Immature natural killer cell (primary cell): ENCODE measurements at places on chromosomes 13 and 19. TPM values are rescaled to one million over a fixed set of nuclear protein-coding genes. Genes with fewer than 3 reads are reported as not detected.

DNA sequence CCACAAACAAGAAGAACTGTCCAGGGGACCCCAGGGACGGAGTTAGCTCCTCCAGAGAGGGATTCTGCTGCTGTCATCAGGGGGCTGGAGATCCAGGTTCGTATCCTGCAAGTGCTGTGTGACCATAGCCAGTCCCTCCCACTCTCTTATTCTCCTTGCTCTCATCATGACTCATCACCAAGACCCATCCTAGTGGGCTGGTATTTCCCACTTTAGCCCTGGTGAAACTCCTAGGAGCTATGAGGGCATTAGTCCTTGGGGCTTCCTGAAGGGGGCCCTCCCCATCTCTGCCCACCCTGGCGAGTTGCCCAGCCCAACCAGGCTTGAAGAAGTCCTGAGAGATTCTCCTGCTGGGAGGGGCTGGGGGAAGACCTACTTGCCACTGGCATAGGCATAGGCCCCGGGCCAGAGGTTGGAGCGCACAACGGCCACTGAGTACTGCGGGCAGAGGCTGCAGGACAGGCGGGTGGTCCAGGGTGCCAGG is 7.5 kb upstream of the DMWD start:
- no peak for DNase-seq

DNA sequence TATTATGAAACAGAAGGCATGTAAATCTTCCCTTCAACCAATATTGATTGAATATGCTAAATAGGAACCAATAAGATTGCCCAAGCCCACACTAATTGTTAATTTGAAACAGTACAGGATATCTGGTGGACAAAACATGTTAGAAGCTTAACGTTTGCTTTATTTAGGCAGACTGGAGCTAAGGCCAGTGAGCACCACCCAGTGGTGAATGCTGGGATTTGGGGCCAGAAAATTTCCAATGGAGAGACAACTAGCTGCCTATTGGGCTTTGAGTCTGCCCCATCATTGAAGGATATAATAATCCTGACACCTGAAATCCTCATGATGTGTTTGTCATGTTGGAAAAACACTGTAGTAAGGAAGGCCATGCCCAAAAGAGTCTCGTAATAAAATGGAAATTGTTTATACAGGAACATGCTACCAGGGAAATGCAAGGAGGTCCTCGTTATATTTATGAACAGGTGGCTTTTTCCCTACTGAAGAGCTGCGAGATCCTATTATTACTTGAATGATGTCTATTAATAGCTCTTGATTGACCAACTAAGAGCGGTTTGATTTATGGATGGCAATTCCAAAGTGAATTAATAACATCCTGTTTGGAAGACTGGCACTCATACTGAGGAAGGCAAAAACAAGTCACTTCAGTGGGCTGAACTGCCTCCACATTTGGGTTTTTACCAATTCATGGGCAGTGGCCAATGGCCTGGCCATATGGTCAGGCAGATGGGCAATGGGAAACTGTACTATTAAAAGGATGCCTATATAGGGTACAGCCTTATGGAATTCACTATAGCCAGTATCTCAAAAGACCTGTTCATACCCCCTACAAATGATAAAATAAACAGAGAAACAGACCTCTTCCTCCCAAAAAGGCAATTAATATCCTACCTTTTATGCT is 8.7 kb downstream of the SIGLECL1 start:
- DNase-seq: peak; percentile 56

- DNase-seq: no peak
These were observed 592.5 kb downstream of the KCTD12 start for GRCh38 chr13:76293751-76294150.

DNA sequence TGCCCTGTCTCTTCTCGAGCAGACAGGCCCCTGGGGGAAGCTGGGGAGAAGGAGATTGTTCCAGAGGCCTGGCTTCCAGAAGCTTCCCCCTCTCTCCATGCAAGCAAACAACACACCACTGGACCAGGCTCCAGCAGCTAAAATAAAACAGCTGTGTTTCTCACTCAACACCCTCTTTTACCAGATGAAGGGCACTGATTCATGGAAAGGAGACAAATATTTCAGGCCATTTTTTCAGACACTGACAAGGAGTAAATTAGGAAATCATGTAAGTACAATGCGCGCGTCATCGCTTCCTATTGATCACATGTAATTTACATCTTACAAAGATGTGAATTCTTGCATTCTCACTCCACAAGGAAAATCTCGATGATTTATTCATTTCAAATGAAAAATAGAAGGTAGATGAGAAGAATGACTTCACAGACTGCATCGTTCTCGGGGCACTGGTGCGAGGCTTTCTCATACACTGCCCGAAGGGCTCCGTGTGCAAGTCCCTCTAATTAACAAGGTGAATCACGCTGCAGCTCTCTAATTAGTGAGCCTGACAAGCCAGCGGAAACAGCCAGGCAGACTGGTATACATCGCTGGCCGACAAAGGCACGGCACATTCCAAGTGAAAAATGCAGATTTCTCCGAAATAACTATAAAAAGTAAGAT is 153.6 kb downstream of the KCTD15 start:
- no peak for DNase-seq

GRCh38 chr19:17289489-17289888 is 7.8 kb downstream of the ANKLE1 start:
- DNase-seq: peak; percentile 38

GRCh38 chr13:44565881-44566280 is 10.2 kb downstream of the TSC22D1 start:
- no peak for DNase-seq

DNA sequence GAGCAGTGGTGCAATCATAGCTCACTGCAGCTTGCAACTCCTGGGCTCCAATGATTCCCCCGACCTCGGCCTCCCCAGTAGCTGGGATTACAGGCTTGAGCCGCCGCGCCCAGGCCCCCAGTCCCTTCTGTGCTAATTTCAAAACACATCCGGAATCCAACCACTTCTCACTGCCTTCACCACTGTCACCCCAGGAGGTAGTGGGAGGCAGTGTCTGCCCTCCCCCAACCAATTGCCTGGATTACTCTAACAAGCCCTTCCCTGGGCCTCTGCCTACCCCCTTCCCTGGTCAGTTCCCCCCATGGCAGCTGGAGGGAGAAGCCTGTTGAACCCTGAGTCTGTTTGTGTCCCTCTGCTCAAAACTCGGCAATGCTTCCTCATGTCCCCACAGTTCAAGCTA is 2.3 kb downstream of the PRAM1 start:
- DNase-seq: no peak

GRCh38 chr19:56091066-56091490 is 30.0 kb downstream of the ZNF787 start:
- no peak for DNase-seq

- no peak for DNase-seq
These were observed 36.6 kb downstream of the FOXO1 start for GRCh38 chr13:40629678-40630384.

DNA sequence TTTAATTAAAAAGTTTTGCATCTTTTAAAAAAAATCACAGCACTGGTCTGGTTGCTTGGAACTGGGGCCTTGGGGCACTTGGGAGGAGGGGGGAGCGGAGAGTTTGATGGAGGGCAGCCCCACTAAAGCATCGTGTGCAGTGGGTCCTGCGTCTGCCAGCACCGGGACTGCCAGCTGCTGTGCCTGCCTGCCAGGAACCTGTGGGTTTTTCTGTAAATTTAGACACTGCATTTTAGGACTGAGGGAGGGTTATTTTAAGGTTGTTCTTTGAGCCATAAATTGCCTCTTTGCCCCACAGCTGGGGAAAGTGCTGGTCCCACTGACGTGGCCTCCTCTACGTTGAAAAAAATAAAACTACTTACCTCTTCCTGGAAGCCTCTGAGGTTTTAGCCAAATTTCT is 2.9 kb downstream of the KLF2 start:
- no peak for DNase-seq

GRCh38 chr19:45764475-45764874 is 4.6 kb downstream of the SIX5 start:
- DNase-seq: no peak

DNA sequence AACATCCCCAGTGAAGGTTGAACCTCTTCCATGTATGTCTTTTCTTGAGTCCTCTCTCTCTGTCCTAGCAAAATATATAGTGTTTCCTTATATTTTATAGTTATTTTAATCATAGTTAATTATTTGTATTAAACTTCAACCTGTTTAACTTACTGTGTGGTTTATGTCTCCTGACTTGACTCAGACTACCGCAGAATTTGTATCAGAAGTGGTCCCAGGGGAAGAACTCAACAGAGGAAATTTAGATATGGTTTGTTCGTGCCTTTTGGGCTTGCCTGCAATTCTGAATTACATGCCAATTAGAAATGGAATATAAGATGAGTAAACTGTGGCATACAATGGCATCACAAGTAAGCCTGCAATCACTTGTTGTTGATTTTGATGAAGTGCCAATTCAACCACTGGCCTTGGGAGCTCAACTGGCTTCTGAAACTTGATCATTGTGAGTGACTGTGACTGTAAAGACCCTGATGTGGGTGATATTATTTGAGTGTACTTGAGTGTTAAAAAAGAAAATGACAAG is 1459.5 kb upstream of the PCDH20 start:
- DNase-seq: no peak

GRCh38 chr13:27637289-27637626 is 15.6 kb downstream of the POLR1D start:
- no peak for DNase-seq

DNA sequence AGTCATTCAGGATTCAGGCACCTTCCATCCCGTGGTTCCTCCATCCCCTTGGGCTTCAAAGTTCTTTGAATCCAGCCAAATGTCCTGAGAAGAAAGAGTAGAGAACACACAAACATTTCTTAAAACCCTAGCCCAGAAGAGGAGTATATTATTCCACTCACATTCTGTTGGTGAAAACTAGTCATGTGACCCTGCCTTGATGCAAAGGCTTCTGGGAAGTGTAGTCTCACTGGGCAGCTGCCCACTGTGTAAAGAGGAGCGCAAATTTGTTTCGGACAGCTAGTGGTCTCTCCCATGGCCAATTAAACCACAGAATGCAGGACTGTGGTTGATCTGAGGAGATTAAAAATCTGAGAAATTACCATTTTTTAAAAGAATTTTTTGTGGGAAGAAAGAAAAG is 304.4 kb downstream of the SUCLA2 start:
- DNase-seq: no peak

DNA sequence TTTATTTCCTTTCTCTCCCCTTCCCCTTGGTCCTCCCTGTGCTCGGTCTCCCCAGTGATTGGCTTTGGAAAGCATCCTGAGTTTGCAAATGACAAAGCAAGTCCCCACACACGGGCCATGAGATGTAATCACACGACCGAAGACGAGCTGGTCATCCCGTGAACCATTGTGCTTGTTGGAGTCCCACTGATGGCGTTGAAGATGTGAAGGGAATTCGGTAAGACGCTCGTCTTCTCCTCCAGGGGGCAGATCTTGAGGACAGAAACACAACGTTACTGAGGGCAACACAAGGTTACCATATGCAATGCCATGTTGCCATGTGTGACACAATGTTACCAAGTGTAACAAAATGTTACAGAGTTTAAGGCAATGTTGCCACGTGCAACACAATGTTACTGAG is 42.0 kb upstream of the SLC15A1 start:
- DNase-seq: no peak

DNA sequence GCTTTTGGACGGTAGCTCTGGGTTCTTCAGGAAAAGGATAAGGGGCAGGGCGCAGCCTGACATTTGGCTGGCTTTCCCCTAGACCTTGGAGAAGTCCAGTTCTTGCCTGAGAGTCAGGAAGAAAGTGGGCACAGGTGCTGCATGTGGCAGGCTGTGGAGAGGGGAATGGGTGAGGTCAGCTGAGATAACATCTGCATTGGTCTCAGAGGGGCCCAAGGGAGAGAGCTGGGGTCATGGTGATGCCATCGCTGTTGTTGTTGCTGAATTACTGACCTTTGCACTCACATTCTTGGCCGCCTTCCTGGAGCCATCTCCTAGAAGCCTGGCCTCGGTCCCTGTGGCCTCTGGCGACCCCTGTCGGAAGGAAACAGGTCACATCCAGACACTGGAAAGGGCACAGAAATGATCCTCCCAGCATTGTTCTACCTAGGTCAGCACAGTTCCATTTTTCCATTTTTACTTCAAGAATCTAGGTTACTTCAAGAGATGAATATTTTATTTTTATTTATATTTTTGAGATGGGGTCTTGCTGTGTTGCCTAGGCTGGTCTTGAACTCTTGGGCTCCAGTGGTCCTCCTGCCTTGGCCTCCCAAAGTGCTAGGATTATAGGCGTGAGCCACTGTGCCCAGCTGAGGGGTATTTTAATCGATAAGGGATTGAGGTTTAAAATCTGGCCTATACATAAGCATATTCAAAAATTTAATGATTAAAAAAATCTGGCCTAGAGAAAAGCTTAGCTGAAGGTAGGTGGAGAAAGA is 6.5 kb upstream of the LIPE start:
- DNase-seq: peak; percentile 55

GRCh38 chr19:37999309-38000213 is 92.6 kb downstream of the SIPA1L3 start:
- DNase-seq: no peak

DNA sequence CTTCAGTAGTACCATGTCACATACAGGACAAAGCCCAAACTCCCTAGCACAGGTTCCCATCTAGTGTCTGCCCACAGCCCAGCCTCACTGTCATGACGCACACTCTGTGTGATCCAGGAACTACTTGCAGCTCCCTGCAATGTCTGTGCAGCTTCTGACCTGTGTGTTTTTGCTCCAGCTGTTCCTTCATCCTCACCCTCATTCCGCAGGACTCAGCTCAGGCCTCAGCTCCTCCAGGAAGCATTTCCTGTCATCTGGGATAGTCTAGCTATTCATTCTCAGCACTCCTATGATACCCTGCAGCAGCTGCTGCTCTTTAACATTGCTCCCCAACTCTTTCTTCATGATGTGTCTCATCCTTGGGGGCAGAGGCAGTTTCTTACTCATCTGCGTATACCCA is 56.1 kb downstream of the ENOX1 start:
- DNase-seq: no peak

DNA sequence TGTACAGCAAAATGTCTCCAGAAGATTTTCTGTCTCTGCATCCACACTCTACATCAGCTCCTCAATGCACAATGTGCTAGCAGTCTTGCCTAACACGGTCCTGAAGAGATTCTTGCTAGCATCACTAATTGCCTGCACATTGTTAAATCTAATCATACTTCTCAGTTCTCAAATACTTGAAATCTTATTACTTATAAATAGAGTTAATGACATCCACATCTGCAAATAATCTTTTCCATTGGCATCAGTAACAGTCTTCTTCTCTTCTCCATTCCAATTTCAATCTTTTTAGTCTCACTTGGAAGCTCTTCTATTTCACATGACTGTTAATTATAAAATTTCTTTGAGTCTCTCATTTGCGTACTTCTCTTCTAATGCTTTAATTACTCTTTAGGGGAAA is 630.5 kb upstream of the SLITRK6 start:
- no peak for DNase-seq

Gene ZNF835
- 4.0 TPM for polyA plus RNA-seq

Gene KIR3DL2
- 61.1 TPM for polyA plus RNA-seq

Gene SLC25A41
- polyA plus RNA-seq: not detected

Gene EMP3
- polyA plus RNA-seq: 1,311 TPM

Gene FAM83E
- not detected for polyA plus RNA-seq

Gene RSPH6A
- polyA plus RNA-seq: not detected

Gene GRIK5
- not detected for polyA plus RNA-seq

Gene UBAC2
- 114 TPM for polyA plus RNA-seq

Gene ZNF816
- polyA plus RNA-seq: 10.0 TPM

Gene RDH8
- polyA plus RNA-seq: not detected

Gene ADM5
- 0.28 TPM for polyA plus RNA-seq

Gene PODNL1
- not detected for polyA plus RNA-seq
